ENCODE measurements at places on chromosomes 1 and 21.

DNA sequence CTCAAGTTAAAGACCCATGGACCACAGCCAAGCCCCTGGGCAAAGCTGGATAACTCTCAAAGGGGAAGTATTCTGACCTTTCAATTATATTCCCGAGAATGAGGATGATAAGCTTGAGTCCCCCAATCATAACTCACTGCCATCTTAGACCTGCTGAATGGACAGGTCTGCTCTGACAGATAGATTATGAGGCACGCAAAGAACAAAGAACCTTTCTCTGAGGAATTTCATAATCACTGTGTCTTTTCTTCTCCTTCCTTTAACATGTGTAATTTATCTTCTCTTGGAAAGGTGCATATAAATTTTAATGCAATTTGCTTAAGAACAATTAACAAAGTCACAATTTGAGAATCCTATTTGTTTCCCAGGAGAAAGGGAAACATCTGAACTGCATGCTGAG lies 22.0 kb downstream of the PIGM start:
- no peak for DNase-seq

GRCh38 chr1:58722414-58722813 lies 22.6 kb upstream of the MYSM1 start:
- no peak for DNase-seq

GRCh38 chr1:206451134-206451686 lies 19.1 kb upstream of the IKBKE start:
- no peak for DNase-seq

DNA sequence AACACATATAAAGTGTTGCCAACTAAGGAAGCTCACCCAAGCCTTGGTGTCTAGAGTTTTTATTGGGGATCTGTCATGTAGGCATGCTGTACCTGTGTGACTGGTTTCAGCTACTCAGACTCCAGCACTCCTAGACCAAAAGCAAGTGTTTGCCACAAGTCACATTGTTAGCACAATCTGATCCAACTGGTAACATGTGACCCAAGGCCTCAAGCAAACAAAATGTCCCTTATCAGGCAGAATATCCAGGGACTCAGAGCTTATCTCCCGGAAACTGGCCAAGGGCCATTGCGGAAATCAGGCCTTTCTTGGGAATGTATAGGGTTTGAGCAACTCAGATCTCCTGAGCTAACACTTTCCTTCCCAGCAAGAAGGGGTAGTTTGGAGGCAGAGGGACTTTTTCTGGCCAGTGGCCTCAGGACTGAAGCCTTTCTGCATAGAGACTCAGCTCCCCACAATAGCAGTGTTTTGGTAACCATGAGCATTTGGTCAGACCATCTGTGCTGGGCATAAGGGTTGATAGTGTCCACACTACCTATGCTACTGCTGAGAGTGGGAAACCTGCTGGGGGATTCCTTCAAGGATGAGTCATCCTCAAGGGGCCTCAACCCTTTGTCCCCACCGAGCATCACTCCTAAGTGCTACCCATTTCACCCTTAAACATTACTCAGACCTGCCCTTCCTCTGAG lies 29.6 kb downstream of the NHLH2 start:
- no peak for DNase-seq

DNA sequence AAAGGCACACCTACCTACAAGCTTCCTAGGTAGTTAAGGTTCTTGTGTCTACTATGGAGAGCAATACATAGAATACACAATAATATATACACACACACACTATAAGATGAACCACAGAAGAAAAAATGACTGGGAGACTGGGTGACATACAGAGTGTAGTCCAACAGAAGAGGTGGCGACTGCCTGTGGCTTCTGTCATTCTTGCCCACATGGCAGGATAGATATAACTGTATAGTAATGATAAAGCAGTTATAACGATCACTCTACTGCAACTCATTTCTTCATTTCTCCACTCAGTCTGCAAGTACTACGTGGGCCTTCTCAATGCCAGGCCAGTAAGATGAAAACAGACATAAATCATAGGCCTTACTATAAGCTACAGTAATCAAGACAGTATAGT lies 113.8 kb upstream of the EDN2 start:
- DNase-seq: no peak

DNA sequence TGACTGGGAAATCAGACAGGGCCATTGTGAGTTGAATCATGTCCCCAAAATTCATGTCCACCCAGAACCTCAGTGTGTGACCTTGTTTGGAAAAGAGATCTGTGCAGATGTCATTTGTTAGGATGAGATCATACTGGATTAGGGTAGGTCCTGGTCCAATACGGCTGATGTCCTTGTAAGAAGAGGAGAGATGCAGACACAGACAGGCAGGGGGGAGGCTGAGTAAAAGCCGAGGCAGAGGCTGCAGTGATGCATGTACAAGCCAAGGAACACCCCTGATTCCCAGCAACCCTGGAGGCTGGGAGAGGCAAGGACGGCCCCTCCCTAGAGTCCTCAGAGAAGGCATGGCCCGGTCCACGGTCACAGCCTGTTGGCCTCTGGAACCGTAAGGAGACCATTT lies 15.9 kb upstream of the NPPB start:
- no peak for DNase-seq

DNA sequence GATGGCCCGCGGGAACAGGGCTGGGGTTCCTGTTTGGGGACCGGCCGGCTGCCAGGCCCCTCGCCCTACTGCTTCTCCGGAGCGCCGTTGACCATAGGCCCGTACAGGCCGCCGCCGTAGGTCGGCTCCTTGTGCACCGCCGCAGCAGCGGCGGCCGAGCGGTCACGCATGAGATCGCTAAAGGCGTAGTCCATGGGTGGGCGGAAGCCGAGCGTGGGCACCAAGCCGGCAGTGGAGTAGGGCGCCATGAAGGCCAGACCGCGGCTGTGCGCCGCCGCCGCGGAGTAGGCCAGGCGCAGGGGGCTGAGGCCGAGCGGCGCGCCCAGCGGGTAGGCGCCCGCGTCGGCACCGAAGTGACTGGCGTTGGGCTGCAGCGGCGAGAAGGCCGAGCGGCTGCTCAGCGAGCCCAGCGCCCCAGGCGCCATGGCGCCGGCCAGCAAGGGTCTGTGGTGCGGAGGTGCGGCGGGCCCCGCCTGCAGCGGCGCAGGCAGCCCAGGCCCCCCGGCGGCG lies 4.6 kb downstream of the DMRTA2 start:
- no peak for DNase-seq

GRCh38 chr1:29855561-29856160 lies 619.3 kb downstream of the PTPRU start:
- no peak for DNase-seq

DNA sequence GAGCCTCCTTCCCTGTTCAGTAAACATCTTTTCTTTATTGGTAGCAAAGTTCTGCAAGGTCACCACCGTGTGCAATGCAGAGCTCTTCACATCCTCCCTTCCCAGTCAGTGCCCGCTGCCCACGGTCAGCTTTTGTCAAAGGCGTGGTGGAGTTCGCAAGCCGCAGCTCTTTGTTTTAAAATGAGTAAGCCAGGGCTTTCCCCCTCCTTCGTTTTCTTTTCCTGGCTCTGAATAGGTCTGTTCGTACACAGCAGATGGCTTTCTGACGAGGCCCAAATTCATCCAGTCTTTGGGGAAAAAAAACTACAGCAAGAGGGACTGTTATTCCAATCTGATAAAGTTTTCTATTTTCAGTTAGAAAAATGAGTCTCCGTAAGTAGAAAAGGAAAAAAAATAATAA lies 153.2 kb downstream of the LRIG2 start:
- DNase-seq: no peak

DNA sequence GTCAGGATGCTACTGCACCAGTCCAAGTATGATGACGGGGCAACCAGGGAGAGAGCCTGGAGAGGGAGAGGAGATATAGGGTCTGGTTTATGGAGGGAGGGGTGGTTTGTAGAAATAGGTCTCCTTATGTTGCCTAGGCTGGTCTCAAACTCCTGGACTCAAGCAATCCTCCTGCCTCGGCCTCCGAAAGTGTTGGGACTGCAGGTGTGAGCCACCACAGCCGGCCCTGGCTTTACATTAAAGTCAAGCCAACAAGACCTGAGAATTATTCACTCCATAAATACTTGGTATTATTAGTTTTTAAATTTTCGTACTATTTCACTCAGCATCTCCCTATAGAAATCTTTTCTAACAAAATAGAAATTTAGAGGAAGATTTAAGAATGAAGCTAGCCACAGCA lies 86.8 kb downstream of the MATN1 start:
- DNase-seq: no peak

DNA sequence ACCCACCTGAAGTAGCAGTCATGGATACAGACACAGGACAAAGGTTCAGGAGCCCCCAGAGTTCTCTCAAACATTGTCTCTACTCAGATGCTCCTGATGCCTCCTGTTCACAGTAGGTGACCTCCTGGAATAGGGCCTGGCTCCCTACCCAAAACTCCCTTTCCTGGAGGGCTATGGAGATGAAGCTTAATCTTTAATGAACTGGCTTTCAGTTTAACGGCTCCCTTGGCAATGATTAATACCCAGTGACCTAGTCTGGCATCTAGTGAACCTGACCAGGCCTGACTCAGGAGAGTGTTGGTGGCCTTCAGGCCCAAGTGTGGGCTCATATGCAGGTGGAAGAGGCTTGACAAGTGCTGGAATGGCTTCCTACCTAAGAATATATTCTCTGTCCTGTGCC lies 65.2 kb upstream of the TRABD2B start:
- no peak for DNase-seq

GRCh38 chr1:73626326-73626725 lies 571.6 kb downstream of the LRRIQ3 start:
- DNase-seq: no peak

DNA sequence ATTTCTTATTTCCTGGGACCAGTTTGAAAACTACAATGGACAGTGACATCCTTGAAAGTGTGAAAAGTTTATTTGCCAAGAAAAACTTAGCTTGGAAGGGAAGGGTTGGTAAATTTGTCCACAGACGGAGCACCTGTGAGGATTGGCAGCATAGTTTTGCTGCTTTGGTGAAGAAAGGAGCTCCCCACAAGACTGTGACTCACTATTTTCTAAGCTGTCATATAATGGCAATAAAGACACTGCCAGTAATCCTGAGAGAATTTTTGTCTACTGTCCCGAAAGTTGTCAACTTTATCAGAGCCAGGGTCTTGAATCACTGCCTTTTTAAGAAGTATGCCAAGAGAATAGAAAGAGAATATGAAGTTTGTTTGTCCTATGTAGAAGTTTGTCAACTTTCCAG lies 230.8 kb downstream of the NEGR1 start:
- no peak for DNase-seq

- no peak for DNase-seq
Observed at GRCh38 chr21:34589511-34590282, 25.2 kb downstream of the RCAN1 start.

- no peak for DNase-seq
Observed at GRCh38 chr1:85577419-85578320, 2.9 kb upstream of the CCN1 start.

DNA sequence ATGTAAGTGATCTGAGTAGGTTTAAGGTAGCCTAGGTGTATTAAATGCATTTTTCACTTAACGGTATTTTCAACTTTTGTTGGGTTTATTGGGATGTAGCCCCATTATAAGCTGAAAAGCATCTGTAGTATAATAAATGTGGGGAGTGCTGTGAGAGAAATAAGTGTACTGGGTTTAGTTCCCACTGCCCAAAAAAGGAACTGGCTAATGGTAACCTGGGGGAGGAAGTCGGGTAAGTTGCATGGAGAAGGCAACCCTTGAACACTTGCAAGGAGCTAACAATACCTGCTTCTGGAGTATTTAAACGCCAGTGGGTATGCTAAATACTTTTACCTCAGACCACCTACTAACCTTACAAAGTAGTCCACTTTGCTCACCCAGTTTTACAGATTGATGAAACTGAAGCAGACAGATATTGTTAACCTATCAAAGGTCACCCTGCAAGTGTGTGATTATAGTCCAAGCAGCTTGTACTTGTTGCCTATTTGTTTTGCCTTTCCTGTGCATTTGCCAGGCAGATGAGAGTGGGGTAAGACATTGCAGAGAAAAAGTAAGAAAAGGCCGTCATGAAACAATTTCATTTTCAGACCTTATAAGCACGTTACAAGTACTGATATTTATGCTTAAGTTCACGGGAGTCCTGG lies 7.6 kb upstream of the SHISA4 start:
- DNase-seq: no peak

GRCh38 chr1:37656026-37656425 lies 21.3 kb upstream of the RSPO1 start:
- DNase-seq: no peak

GRCh38 chr1:163922743-163923201 lies 601.0 kb downstream of the NUF2 start:
- no peak for DNase-seq

- no peak for DNase-seq
Observed at GRCh38 chr1:179241530-179242097, 12.1 kb upstream of the ABL2 start.

GRCh38 chr1:103937763-103938357 lies 188.2 kb downstream of the AMY1C start:
- no peak for DNase-seq

DNA sequence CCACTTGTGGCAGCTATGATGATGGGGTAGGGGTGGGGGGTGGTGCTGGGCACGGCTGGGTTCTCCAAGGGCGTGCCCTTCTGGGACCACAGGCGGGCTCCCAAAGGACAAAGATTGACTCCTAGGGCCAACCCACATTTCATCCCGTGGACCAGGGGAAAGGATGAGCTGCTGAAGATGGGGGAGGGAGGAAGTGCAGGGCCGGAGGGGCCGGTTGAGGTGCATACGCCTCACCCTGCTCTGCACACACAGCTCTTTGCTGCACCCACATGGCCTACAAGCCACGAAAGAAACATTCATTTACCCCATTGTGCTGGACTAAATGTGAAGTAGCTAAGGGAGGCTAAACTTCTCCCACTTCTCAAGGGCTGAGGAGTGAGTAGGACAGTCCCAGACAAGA lies 34.2 kb upstream of the GNPAT start:
- no peak for DNase-seq

- no peak for DNase-seq
Observed at GRCh38 chr1:117622726-117623125, 16.9 kb downstream of the TENT5C start.

- no peak for DNase-seq
Observed at GRCh38 chr1:178620584-178621475, 104.2 kb upstream of the RALGPS2 start.

DNA sequence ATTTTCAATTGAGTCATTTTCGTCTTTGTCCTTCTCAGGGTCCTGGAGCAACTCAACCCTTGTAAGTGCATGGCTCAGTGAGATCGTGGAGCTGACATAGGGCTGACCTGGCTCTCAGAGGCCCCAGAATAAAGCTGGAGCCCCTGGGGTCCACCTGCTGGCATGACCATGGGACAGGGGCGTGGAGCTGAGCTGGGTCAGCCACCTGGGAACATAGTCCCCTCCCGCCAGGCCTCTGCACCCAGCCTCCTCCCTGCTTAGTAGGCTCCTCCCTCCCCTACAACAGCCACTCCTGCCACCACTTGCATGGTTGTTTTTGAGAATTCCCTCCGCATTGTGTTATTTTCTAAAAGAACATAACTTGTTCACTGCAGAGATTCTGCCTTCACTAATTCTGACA lies 3.1 kb upstream of the RIPK4 start:
- DNase-seq: no peak

DNA sequence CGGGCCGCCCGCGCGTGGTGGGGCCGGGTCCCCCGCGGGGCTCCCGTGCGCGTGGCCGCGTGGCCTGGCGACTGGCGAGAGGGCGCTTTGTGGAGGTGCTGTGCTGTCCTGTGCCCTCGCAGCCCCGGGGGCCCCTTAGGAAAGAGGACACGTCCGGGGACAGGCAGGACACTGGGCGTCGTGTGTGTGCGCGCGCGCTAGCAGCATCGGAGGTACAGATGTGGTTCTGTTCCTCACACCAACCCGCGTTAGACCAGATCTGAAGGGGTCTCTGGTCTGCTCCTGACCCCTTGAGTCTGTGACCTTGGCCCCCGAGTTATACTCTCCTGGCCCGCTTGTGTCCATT lies 489 bp downstream of the ACTN2 start:
- no peak for DNase-seq

GRCh38 chr1:230550428-230550827 lies 91.9 kb upstream of the COG2 start:
- DNase-seq: no peak

Measured in CD4-positive, alpha-beta T cell treated with Interleukin-21 for 1 hour (primary cell).